ENCODE measurements at places on chromosomes 5 and 9.

DNA sequence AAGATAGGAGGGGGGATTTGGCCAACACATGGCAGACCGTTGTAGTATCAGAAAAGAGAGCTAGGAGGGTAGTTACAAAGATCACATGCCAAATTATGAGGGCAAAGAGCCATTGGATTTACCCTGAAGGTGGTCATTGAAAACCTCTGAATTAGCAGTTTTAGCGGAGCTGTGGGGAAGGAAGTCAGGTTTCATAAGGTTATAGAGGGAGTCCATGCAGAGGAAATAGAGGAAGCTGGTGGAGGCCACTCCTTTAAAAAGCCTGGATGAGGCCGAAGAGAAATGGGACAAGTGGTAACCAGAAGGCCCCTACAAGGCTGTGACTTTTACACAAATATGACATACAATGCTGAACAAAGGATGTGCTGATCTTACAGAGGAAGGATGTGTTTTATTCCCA lies 13.2 kb downstream of the DOCK8 start:
- no peak for DNase-seq

DNA sequence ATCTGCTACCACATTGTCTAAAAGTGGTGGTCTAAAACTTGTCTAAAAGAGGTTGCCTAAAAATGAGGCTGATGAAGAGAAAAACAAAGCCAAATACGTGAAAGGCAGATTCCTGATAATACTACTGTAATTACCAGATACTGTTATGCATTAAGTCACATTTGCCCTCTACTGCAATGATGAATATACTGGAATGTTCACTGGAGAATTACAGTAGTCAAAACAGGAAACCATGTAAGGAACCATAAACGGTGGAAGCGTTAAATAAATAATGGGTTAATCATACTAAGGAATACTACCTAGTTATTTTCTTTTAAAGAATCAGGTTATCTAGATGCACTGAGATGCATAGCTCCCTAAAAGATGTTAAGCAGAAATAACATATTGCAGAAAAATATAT lies 201.3 kb downstream of the MCTP1 start:
- DNase-seq = no peak

DNA sequence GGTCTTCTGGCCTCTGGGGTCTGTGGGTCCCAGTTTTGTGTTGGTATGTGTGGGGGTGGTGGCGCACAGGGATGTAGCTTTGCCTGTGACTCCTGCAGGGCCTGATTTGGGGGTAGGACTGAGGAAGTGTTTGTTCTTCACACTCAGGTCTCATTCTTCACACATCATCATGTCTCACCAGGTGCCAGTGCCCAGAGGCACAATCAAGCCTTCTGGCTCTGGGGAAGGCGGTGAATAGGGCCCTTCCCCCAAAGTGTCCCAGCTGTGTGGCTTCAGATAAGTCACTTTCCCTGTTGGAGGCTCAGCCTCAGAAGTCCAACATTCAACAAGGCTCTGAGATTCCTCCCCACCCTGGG lies 5.1 kb downstream of the DBN1 start:
- DNase-seq = no peak

GRCh38 chr9:110125207-110125751 lies 82.7 kb downstream of the C9orf152 start:
- peak; percentile 81 for DNase-seq

GRCh38 chr9:4055032-4055431 lies 244.8 kb downstream of the GLIS3 start:
- DNase-seq = no peak

Data from MCF 10A (cell line).